ENCODE measurements at places on chromosomes 2 and 18. TPM values are rescaled to one million over a fixed set of nuclear protein-coding genes. Genes with fewer than 3 reads are reported as not detected.

GRCh38 chr2:20496942-20497341 is 50.1 kb downstream of the RHOB start:
- no peak for DNase-seq

DNA sequence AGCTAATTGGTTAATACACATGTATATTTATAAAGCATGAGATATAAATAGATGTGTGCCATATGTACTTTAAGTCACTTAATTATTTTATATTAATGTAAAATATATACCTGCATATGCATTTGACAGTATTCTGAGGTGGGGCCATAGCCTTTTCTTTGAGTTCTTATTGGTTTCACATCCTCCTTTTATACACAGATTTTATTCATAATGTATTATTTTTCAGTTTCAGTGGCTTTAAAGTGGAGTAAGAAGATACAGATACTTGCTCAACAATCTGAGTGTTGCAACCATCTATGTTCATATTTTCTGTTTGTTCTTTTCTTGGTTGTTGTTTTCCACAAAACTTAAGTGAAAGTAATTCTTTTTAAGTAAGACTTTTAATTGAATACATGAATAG is 436.5 kb downstream of the RND3 start:
- DNase-seq: no peak

Gene CCBE1
- polyA plus RNA-seq: 32.8 TPM

DNA sequence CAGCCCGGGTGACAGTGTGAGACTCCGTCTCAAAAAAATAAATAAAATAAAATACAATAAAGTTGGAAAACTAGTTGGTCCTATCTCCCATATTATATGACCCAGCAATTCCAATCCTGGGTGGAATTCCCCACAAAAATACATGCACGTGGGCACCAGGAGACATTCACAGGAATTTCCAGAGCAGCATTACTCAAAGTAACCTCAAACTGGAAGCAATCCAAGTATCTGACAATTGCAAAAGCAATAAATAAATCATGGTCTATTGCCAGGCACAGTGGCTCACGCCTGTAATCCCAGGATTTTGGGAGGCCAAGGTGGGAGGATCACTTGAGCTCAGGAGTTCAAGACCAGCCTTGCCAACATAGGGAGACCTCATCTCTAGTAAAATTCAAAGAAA is 101.2 kb upstream of the MAP4K4 start:
- no peak for DNase-seq

DNA sequence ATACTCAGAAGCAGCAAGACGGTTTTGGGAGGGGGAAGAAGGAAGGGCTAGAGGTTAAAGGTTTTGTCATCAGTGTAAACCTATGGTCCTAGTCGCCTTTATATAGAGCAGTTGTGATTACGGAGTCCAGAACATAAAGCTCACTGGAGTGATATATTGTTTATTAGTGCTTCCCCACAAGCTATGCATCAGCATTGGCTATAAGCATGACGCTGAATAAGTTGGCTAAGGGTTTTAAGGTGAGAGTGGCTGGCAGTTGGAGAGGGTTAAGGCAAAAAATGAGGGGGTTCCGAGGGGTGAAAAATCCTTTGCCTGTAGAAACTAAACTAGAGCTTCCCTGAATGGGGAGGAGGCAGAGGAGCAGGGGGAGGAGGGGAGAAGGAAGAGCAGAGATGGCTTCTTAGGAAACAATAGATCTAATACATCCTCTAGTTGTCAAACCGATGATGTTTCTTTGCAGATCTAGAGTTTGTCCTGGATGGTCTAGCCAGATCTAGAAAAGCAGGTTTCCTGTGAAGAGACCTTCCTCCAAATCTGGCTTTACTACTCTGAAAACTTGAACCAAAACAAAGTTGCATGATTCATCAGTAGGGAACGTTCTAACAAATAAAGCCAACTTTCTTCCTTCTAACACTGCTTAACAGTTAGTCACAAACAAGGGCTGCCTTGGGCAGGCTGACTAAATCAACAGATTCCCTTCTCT is 2.5 kb downstream of the KLF7 start:
- no peak for DNase-seq

Gene SP110
- 20.0 TPM for polyA plus RNA-seq

Gene CTDSP1
- polyA plus RNA-seq: 122 TPM

DNA sequence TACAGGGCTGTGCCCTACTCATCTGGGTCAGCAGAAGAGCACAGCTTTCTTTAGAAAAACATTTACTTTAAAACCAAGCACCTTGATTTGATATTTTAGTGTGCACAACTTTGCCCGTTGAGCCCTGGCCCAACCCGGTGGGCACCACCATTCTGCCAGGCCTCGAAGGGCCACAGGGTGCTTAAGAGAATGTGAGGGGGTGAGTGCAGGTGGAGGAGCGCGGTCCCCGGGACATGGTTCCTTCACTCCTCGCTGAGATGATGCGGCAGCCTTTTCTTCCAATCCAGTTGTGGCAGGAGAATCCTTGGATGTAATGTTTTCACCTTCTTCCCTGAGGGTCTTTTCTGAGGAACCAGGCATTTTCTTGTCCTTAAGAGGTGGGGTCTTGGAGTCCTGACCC is 119.0 kb downstream of the RPIA start:
- DNase-seq: no peak

Gene IL36B
- not detected for polyA plus RNA-seq

Gene RNU2-63P
- polyA plus RNA-seq: not detected

Measured in renal cortex interstitium (tissue), 15 donors.